ENCODE measurements at places on chromosomes 3 and 15.
A peak's percentile ranks its signal among the peaks of the same experiment; 100 is the strongest.

GRCh38 chr15:93980261-93980911 is 251.0 kb upstream of the MCTP2 start:
- no peak for DNase-seq

DNA sequence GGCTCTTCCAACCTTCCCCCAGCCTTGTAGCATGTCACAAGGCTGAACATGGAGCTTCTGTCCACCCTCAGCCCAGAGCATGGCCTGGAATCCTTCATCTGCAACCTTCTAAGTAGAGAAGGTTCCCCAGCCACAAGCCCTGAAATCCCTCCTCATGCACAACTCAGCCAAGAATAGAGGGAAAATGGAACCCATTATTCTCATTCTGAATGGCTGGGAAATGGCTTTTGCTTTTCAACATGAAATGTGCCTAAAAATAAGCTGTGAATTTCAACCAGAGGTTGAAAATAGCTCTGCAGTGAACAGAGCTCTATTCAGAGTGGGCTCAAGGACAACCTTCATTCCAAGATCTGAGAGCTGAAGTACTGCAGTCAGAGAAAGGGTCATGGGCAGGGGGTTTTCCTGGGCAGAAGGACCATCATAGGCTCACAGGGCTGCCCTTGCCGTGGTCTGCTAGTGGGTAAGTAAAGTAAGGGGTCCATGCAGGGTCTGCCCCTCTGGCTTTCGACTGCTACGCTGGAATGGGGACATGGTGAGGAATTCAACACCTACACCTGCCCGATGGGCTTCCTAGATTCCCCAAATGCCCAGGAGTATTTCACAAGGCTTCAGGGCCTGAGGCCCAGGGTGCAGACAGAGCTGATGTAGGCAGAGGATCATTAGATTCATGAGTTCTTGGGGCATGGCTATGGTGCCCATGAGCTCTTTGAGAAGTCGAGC is 35.9 kb downstream of the POC1A start:
- no peak for DNase-seq

GRCh38 chr3:13845806-13846205 is 34.1 kb downstream of the WNT7A start:
- no peak for DNase-seq

DNA sequence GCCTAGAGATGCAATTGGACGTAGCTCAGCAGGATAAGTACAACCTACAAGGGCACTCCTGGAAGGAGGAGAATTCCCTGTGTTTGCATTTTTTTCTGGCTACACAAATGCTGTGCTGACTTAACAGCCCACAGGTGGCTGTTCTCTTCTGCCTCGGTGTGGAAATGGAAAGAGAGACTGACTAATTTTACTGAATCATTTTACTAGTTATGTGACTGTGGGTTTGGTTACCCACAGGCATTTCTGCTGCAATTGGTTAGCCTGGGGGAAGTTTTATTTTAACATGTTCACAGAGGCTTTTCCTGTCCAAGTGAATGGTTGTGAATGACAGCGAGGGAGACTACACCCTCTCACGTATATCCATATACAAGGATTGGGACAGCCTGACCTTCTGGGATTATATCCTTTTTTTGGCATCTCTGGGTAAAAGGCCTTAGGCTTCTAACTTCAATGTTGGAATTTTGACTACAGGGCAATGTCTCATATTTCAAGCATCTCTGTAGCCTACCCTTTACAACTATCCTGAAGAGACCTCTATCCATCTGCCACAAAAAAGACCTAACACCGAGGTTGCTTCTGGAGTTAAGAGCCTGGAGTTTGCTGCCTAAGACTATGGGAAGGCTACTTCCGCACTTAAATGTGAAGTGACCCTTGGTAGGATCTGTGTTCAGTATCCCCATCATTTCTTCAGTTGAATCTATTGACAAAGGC is 67.2 kb upstream of the TP63 start:
- no peak for DNase-seq

- peak; percentile 1 for DNase-seq
These were observed 83.5 kb downstream of the FOXB1 start for GRCh38 chr15:60087561-60087960.

- peak; percentile 57 for DNase-seq
These were observed 383.1 kb upstream of the TPRG1 start for GRCh38 chr3:188788621-188789081.

Data from suppressor macrophage (primary cell).